ENCODE measurements at places on chromosomes 1 and 21. TPM values are rescaled to one million over a fixed set of nuclear protein-coding genes. Genes with fewer than 3 reads are reported as not detected.

The KCNK1 gene
- total RNA-seq: 0.44 TPM

The SORT1 gene
- total RNA-seq: 0.32 TPM

- H3K36me3 ChIP-seq: no peaks in the 10 kb centered on the region
- H3K4me3 ChIP-seq: no peak overlapping the region
- no peaks in the 10 kb centered on the region for H3K27me3 ChIP-seq
- H3K4me1 ChIP-seq: no peaks in the 10 kb centered on the region
Observed at GRCh38 chr1:174451408-174451807, 3.6 kb downstream of the GPR52 start.

- no peaks in the 10 kb centered on the region for H3K36me3 ChIP-seq
- no peak overlapping the region for H3K27ac ChIP-seq
- H3K27me3 ChIP-seq: no peaks in the 10 kb centered on the region
- H3K4me3 ChIP-seq: no peak overlapping the region
- no peak for DNase-seq
Observed at GRCh38 chr1:203206129-203206687, 19.7 kb upstream of the CHI3L1 start.

GRCh38 chr1:79790950-79791349 is 784.4 kb upstream of the ADGRL4 start:
- H3K36me3 ChIP-seq: no peaks in the 10 kb centered on the region
- H3K27ac ChIP-seq: no peak overlapping the region
- no peaks in the 10 kb centered on the region for H3K27me3 ChIP-seq
- no peaks in the 10 kb centered on the region for H3K4me1 ChIP-seq
- DNase-seq: no peak

GRCh38 chr1:46735708-46736324 is 16.9 kb upstream of the EFCAB14 start:
- H3K27ac ChIP-seq: no peak overlapping the region
- no peak overlapping the region for H3K4me3 ChIP-seq
- no peaks in the 10 kb centered on the region for H3K36me3 ChIP-seq
